ENCODE measurements at places on chromosomes 11 and 22. TPM values are rescaled to one million over a fixed set of nuclear protein-coding genes. Genes with fewer than 3 reads are reported as not detected.

The OR51B4 gene
- not detected for total RNA-seq

The P2RY2 gene
- 0.57 TPM for total RNA-seq

The SPON1 gene
- total RNA-seq = 78.6 TPM

The ACRV1 gene
- total RNA-seq = not detected

The OR5M10 gene
- total RNA-seq = not detected

The BRD1 gene
- 22.0 TPM for total RNA-seq

The MUC5AC gene
- not detected for total RNA-seq

The MN1 gene
- 1.5 TPM for total RNA-seq

The MMP8 gene
- total RNA-seq = 11.7 TPM

The RAB38 gene
- total RNA-seq = not detected

The ASRGL1 gene
- 16.1 TPM for total RNA-seq

Measured in subcutaneous adipose tissue (tissue), 4 donors.